PC-3 (cell line): ENCODE measurements at places on chromosomes 13 and 19. TPM values are rescaled to one million over a fixed set of nuclear protein-coding genes. Genes with fewer than 3 reads are reported as not detected.

DNA sequence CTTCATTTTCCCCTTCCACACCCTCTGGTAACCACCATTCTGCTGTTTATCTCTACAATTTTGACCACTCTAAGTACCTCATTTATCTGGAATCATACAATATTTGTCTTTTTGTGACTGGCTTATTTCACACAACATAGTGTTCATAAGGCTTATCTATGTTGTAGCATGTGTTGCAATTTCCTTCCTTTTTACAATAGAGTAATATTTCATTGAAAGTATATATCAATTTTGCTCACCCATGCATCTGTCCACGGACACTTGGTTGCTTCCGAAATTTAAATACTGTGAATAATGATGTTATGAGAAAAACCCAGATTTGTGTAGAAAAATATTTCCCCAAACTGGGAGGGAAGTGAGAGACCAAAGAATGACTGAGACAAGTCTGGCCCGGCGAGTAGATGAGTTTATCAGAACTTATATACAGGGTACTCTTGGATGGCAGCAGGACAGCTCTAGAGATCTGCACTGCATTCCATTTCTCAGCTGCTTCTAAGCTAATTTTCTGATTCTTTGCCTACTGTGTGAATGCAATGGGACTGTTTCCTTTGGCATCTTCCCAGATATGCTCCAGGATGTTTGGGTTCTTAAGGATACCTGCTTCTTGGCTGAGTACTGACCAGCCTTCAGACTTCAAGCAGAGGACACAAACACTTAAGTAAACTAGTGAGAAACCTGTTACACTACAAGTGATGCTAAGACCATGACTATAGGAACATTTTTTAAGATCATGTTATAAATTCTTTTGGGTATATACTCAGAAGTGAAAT lies 834.0 kb upstream of the PCDH9 start:
- H3K4me1 ChIP-seq = no peaks in the 10 kb centered on the region
- H3K4me3 ChIP-seq = no peak overlapping the region
- H3K36me3 ChIP-seq = no peaks in the 10 kb centered on the region

DNA sequence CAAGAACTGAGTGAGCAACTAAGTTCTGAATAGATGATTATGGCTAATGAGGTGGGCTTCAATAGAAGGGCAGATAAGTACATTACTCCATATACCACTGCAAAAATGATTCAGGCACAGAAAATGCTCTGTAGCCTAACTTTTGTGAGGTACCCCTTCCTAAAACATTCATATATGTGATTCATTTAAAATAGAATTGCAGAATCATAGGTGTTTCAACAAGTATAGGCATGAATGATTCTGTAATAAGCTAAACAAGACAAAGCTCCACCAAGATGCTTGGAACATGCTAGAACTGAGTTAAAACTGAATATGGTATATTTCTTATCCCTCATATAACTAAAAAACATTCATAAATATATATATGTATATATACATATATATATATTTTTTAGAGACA lies 12.1 kb downstream of the KBTBD7 start:
- no peaks in the 10 kb centered on the region for H3K27me3 ChIP-seq
- H3K36me3 ChIP-seq = no peaks in the 10 kb centered on the region
- H3K4me1 ChIP-seq = 0 out of 2 replicates have a peak, but pooled peaks cover 9% of the 10 kb centered on the region

DNA sequence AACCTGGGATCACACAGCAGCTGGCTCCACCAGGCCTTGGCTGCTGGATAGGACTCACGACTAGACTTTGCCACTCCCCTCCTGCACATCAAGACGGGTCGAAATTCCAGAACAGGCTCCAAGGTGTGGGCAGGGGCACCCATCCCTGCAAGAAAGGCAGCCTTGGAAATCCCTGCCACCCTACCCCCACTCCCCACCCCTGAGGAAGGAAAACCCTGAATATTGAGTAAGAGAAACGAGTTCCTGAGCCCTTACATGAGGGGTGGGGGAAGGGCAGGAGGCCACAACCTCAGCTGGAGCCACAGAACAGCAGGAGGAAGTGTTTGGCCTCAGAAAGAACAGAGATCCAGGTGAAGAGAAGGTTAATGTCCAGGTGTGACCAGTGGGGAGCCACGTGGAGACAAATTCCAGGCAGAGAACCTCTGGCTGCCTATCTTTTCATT lies 20.1 kb downstream of the DEDD2 start:
- H3K4me1 ChIP-seq = peaks cover 18% of the 10 kb centered on the region
- H3K27ac ChIP-seq = no peak overlapping the region
- H3K4me3 ChIP-seq = no peak overlapping the region
- H3K27me3 ChIP-seq = no peaks in the 10 kb centered on the region
- no peak for DNase-seq

DNA sequence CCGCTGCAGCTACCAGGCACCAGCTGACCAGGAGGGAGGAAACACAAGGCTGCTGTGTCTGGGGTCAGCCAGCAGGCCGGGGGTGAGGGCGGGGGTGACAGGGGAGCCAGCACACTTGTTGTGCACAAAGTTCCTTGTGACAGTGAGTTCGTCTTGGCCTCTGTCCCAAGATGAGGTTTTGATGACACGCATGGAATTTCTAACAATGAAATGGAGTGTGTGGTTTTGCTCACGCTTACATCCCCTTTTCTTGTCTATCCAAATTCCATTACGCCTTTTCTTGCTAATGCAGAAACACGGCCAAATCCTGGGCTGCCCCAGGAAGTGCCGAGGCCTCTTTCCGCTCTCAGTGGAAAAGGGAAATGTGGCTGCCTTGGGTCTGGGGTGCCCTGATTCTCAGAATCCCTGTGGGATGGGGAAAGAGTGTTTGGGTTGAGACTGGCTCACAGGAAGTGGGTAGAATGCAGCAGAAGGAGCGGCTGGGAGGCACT lies 73.8 kb downstream of the GADD45B start:
- peaks cover 18% of the 10 kb centered on the region for H3K4me1 ChIP-seq
- DNase-seq = peak; percentile 76
- H3K27me3 ChIP-seq = no peaks in the 10 kb centered on the region
- peak overlapping the region; percentile 41 for H3K27ac ChIP-seq
- H3K36me3 ChIP-seq = no peaks in the 10 kb centered on the region

DNA sequence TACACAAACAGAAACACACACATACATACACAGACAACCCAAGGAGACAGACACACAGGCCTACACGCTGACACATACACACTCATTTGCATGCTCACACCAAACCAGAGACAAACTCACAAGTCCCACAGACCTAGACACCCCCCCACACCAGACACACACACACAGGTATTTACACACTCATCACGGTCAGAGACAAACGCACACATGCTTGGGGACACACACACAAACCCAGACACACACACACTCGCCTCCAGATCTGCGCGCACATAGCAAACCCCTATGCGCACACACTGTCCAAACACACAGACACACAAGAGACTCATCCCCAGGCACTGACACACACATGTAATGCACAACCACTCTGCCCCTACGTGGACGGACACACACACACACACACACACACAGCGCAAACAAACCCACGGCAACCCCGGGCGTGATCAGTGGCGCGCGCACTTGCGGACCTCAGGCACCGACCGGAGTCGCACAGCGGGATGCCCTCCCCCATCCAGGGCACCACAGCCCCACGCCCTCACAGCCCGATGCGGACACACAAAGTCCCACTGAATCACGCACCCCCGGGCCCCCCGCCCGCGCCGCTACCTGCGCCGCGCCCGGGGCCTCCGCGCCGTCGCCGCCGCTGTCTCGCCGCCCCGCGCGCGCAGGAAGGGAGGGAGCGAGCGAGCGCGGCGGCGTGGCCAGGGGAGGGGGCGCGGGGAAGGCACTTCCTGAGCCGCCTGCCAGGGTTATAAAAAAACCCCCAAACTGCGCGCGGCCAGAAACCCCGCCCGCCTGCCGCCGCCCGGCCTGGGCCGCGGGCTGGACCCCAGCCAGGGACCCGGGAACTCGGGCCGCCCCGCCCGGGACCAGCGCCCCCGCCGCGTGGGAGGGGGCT lies at the start of gene ADAMTS10:
Gene ADAMTS10, minus strand, starts transcription at position 675 of the 895 bp plus-strand sequence. CDS start 5,005 bp downstream, outside the sequence.
- H3K4me1 ChIP-seq = no peaks in the 10 kb centered on the region
- H3K27ac ChIP-seq = no peak within 1 kb of the TSS
- peak within 1 kb of the TSS; percentile 55 for H3K4me3 ChIP-seq
- H3K27me3 ChIP-seq = peaks cover 8% of the 10 kb centered on the region

GRCh38 chr19:46721269-46722003 lies 4.5 kb upstream of the PRKD2 start:
- no peak overlapping the region for H3K4me3 ChIP-seq
- no peak for DNase-seq
- H3K27me3 ChIP-seq = no peaks in the 10 kb centered on the region
- no peak overlapping the region for H3K27ac ChIP-seq

Gene PRODH2
- total RNA-seq = not detected in 2 replicates
